NCI-H2029 (cell line): ENCODE measurements at places on chromosomes 4 and X.
A peak's percentile ranks its signal among the peaks of the same experiment; 100 is the strongest.

DNA sequence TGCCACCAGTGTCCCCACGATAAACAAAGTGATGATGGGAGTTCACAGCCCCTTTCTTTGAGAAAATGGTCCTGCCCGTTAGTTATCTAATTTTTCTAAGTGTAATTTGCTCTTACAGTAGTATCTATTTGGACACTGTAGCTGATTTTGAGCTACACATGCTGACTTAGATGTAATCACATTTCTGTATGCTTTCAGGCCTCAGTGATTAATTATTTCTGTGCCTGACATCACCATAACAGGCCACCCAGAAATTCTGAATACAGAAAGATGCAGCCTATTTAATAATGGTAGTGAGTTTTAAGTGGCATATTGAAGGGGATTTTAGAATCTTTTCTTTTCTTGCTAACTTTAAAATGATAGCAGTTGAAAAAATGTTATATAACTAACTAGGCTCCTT lies 147.6 kb upstream of the ANXA10 start:
- no peak for DNase-seq

GRCh38 chr4:182655340-182655739 lies 261.8 kb downstream of the DCTD start:
- no peak for DNase-seq

GRCh38 chrX:619812-620531 lies 10.6 kb upstream of the SHOX start:
- DNase-seq: no peak

- DNase-seq: peak; percentile 91
Observed at GRCh38 chr4:169619958-169620879, at the start of gene CLCN3. CLCN3 (plus strand) TSS chr4:169620578; CDS start chr4:169635929, 15,351 bp downstream.

DNA sequence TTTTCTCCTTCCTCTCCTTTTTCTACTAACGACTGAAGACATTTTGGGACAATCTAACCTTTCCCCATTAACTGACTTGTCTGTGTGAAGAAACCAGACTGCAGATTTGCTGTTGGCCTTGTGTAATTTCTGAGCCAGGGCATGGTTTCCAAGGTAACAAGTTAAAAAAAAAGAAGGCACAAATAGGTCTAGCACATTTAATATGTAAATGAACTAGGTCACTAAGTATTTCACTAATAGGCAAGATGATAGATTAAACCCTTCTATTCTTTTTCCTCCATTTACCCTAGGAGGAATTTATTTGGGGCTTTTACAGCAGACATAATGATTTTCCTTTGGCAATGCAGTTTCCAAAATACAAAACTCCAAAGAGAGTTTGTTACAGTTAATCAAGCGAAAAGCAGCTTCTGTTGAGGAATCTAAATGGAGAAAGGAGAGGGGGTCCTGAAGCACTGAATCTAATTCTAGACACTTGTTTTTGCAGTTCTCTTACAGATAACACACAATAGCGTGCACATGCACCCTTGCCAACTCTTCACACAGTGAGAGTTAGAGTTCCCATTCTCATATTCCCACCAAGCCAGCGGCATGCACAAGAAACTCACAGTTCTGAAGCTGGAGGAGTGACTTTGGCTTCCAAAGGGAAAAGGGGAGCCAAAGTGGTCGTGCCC lies 72.0 kb downstream of the TSPAN5 start:
- DNase-seq: no peak

DNA sequence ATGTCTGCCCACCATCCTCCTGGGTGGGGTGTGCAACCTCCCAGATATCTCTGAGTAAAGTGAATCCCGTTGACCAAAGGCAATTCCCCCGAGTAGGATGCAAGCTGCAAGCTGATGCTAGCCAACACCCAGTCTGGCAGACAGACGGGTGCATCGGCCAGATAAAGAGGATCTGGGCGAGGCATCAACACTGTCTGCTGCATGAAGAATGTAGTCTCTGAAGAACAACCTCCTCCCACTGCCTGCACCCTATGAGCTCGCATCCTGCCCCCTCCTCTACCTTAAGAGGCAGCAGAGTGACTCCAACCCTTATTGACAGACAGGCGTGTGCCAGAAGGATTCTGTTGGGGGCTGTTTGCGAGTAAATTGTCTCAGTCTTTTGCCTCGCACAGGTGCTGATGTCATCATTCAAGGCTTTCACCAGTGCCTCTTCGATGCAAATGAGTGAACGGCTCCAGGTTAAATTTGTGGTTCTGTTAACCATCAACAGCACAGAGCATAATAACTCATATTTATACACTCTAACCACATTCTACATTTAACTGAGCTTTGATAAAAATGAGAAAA lies 546.9 kb downstream of the BCOR start:
- no peak for DNase-seq

DNA sequence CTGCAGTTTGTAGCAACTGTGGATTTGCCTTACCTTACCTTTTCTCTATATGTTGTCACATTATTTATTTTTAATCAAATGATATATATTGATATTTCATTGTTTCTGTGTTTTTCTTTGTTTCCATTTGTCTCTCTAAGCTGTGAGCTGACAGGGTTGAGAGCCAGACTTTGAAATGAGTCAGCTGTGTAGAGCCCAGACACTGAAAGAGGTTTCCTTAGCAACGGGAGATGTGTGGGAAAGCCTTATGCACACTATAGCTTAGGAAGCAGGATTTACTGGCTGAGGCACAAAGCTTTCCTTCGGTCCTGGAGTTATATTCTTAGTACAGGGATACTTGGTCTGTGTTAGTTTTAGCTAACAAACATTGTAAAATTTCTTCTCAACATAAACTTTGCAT lies 192.2 kb downstream of the FGF13 start:
- DNase-seq: no peak

DNA sequence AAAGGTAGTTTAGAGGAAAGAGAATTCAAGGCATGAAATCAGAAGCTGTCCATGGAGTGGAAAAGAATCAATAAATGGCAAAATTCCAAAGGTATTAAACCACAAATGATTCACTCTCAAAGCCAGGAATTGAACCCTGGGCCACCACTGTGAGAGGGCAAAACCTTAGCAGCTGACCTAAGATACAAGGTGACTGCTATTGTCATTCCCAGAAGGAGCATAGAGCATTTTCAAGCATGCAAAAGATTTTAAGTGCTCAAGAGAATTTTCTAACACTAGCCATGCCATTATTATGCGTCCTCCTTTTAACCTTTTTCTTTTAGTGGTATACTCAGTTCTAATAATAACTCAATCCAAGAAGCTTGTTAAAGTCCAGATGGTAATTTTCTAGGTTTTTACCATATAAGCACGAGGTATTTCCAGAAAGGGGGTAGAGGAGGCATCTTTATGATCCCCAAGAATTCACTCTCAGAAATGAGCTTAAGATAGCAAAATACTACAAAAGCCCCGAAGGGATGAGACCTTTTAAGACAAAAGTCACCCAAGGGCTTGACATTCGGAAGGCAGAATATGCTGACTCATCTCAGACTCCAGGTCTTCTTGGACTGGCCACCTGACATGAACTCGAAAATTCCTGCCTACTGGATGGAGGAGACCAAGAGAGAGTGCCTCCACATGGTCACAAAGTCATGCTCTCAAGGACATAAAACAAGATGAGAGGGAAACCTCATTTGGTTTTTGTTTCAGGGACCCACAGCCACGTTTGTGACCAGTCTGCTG lies 13.8 kb upstream of the PAGE5 start:
- no peak for DNase-seq

- no peak for DNase-seq
Observed at GRCh38 chr4:27886120-27886519, 1025.5 kb downstream of the STIM2 start.

- no peak for DNase-seq
Observed at GRCh38 chrX:114619874-114620273, 36.0 kb downstream of the HTR2C start.

GRCh38 chr4:180336494-180337090 lies 1906.6 kb upstream of the TENM3 start:
- no peak for DNase-seq

DNA sequence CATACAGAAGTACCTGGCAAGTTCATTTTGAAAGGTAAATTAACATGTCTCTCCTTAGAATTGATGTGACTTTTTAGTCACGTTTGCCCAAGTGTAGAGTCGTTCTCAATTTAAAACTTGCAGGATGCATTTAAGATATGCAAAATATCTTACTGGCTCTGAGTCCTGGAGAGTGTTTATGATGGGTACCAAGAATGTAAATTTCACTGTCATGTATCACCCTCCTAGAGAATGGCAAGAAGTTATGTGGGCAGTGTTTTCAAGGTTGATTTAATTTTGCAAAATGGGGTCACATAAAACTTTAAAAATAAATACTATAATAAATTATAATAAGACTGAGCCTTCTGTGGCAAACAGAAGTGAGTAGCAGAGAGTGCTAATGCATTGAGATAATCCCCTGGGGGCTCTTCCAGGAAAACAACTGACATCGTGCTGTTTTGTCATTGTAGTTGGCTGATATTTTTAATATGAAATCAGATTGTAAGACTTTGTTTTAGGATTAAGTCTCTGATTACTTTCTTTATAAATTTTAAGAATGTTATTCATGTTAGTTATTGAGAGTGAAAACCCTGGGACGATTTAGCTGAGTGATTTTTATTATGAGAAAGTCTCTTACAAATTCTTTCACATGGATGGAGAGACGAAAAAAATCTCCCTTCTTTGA lies 103.0 kb downstream of the AFF1 start:
- DNase-seq: no peak

GRCh38 chr4:189597341-189597740 lies 343.3 kb upstream of the FRG1 start:
- no peak for DNase-seq

DNA sequence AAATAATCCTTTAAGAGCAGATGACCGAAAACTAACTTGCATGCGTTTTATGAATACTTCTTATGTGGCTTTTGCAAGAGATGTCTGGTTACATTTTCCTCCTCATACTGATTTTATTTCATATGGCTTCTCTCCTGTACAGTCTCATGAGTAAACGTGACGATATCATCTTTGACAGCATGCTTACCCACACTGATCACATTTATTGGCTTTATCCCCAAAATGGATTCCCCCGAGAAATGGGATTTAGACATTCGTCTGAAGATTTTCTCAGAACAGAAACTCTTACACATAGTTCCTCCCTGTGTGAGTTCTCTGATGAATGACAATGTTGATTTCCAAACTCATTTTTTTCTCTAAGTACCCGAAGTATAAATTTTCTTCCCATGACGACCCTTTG lies 939.7 kb upstream of the LCORL start:
- no peak for DNase-seq

DNA sequence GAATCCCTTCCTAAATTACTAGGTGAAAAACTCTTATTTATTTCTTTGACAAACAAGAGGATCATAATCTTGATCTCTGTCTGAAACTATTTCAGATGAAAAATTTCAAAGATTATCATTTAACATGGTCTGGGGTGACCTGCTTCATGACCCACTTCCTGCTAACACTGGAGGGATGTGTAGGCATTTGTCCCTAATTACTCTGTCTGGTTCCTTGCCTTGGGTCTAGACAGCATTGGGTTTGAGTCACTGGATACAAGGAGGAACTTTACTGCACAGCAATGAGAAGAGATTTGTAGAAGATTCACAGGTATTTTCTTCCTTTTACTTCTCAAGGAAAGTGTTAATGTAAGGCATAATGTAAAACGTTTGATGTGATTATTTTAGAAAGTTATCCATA lies 67.9 kb downstream of the LEF1 start:
- DNase-seq: no peak

DNA sequence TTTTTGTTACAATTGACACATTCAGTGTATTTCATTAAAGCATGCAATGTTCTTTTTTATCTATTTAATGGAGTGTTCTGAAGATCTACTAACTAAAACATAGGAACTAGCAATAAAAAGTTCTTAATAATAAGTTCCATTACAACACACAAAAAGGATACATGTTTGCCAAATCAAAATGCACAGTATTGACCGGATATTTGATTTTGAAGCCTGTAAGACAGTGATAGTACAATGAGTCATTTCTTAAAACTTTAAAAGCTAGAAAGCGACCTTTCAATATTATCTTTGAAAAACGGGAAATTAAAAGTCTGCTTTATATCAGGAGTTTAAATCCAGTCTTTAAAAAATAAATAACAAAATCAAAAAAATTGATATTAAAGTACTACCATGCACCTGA lies 2.4 kb upstream of the PRDM5 start:
- no peak for DNase-seq

- no peak for DNase-seq
Observed at GRCh38 chr4:24836661-24837242, 41.4 kb downstream of the SOD3 start.

- DNase-seq: no peak
Observed at GRCh38 chrX:146831994-146832393, 17.4 kb upstream of the CXorf51A start.

GRCh38 chr4:29278585-29278984 lies 1441.6 kb upstream of the PCDH7 start:
- no peak for DNase-seq

GRCh38 chrX:74338852-74339251 lies 34.9 kb downstream of the ZCCHC13 start:
- no peak for DNase-seq

GRCh38 chr4:30825008-30825770 lies 105.0 kb downstream of the PCDH7 start:
- no peak for DNase-seq

- DNase-seq: peak; percentile 1
Observed at GRCh38 chr4:15479089-15479912, 9.6 kb downstream of the CC2D2A start.

GRCh38 chr4:147591106-147591505 lies 26.1 kb upstream of the TMEM184C start:
- no peak for DNase-seq

GRCh38 chrX:136210243-136210642 lies 41.0 kb downstream of the MAP7D3 start:
- no peak for DNase-seq

DNA sequence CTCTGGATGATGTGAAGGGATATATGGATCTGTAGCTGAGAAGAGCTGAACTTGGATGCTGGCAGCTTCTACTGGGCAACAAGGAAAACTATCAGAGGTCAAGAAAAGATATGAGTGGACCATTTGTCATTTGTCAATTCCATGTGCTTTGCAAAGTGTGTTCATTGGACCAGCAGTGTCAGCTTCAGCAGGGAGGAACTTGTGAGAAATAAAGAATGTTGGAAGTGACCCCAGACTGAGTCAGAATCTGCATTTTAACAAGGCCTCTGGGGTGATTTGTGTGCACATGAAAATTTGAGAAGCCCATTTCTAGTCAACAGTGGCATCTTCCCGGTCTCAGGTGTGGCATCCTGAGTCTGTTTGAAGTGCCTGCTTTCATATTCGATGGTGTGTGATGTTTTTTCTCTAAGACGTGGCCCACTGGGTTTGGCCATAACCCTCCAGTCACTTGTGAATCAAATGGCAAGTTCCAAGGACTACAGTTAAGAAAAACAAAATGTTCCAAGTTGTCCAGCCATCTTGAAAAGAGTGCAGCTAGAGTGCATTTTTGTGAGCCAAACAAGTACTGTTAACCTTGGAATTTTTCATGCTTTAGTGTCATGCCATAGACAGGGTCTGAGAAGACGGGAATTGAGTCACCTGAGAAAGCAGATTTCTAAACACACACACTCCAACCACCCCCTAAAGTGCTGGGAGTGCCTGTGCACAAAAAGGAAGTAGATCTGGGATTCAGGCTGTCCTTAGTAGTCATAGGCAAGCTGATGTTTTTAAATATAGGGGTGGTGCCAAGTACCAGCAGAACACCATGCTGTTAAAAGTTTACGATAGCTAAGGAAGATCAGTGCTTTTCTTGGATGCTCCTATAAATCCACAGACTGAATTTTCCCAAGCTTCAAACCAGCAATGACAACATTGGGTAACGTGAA lies 26.4 kb downstream of the GPM6B start:
- DNase-seq: no peak

GRCh38 chr4:41839916-41840854 lies 91.7 kb upstream of the PHOX2B start:
- no peak for DNase-seq
